ENCODE measurements at places on chromosomes 4 and X.

DNA sequence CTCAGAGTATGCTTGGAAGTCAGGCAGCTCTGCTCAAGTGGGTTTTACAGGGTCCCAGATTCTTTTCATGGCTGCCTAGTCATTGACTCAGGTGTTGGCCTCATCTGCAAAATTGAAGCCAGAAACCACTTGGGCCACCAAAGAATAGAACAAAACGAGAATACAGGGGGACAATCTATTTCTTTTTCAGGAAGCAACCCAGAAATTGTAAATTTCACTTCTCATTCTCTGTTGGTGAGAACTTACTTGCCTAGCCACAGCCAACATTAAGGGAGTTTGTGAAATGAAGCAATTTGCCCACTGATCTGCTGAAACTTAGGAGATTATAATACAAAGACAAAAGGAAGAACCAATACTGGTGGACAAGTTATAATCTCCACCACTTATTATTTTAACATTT, 8.6 kb upstream of the TKTL2 start:
- DNase-seq = no peak

- DNase-seq = no peak
These were observed 70.7 kb downstream of the ANKRD50 start for GRCh38 chr4:124641715-124642381.

- DNase-seq = no peak
These were observed 7.4 kb downstream of the PPP1R2C start for GRCh38 chrX:42770566-42770965.

DNA sequence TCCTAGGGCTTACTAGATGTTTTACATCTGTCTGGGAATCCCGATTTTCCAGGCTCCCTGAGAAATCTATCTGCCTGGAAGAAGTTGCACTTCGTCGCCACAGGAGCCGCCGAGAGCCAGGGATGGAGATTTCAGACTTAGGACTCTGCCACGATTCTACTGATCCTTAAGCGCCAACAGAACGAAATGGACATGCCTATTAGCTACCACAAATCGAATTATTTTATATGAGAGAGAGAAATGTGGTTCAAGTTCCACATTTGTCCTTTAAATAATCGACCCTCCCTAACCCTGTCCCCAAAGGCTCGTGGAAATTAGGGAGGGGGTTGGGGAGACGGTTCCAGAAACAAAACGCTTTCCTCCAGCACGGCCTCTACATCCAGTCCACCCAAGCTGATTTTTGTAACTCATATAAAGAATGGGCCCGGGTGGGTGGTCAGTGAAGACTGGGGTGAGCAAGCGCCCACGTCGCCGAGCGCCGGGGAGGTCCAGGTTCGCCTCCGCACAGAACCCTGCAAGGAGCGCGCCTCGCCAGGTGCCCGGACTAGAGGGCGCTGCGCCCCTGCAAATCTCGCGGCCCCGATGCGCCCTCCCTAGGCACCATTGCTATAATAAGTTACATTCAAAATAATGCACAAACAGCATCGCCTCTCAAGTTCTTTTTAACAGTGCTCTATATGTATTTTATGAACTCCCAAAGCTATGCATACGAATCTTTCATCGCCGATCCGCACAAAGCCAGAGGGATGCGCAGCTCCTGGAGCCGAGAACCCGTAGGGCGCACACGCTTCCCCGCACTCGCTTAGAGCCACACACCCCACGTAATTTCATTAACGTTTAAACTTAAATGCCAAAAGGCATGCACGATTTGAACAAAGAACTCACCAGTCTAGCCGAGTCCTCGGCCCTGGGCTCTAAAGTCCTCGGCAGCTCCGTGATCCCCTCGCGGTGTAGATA, 2.1 kb upstream of the FAT1 start:
- DNase-seq = peak; percentile 47

- no peak for DNase-seq
These were observed 23.5 kb upstream of the THOC2 start for GRCh38 chrX:123756320-123756719.

GRCh38 chr4:88531549-88531948, 8.0 kb upstream of the PYURF start:
- DNase-seq = no peak

DNA sequence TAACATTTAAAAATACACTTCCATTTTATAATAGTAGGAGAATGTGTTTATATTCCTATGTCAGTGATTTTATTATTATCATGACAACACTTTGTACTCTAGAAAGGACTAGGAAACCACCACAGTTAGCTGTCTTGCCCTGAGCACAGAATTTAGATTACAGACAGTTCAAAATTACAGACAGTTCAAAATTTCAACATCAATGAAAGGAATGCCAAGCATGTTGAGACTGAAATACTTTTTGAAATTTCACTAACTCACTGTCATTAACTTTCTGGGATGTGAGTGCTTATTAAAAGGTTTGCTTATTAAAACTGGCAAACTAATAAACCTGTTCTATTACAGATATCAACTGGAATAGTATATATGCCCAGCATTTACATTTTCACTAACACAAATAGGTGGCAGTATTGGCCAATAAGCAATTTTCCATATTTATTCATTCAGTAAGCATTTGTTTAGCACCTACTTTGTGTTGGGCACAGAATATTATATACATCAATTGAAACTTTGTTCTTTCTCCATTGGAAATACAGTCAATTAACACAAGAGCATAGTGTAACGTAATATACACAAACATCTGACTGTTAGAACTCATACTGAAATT, 179.4 kb downstream of the FBXW7 start:
- no peak for DNase-seq

DNA sequence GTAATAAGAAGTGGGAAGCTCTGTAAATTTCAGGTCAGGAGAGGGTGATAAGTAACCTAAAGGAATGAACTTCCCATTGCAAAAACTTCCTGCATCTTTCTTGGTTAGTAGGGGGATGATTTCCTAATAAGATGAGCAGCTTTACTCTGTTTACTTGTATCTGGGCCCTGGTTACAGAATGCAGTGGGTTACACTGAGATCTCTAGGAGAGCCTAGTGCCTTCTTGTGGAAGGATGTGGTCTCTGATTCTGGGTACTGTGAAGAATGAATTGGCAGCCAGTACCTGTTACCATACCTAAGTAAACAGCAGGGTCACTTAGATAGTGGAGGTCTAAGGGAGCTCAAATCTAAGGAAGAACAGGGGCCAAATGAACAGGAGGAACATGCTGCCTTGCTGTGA, 320.6 kb downstream of the ARHGAP10 start:
- no peak for DNase-seq

GRCh38 chr4:81455897-81456296, 15.8 kb downstream of the RASGEF1B start:
- no peak for DNase-seq

- DNase-seq = no peak
These were observed 191.0 kb downstream of the PRDM5 start for GRCh38 chr4:120731561-120731960.

- DNase-seq = no peak
These were observed 45.0 kb upstream of the MAML3 start for GRCh38 chr4:140198942-140199341.

GRCh38 chr4:39970671-39971640, 6.8 kb downstream of the PDS5A start:
- no peak for DNase-seq

- no peak for DNase-seq
These were observed 29.2 kb upstream of the AREG start for GRCh38 chr4:74415602-74416300.

DNA sequence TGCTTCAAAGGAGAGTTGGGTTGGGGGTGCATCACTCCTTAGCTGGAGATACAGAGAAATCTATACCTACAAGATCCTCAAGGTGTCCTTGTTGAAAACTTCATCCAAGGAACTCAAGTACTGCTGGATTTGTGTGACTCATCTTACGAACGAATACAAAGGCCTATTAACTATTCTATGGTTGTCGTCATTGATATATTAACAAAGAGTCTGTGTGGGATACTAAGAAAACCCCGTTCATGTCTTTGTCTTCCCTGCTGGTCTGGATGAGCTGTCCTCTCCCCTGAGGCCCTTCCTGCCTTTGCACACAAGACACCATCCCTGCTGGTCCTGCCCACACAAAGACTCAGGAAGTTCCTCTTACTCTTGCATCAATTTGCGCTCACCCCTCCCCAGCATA, 54.9 kb upstream of the IRF2 start:
- DNase-seq = no peak

DNA sequence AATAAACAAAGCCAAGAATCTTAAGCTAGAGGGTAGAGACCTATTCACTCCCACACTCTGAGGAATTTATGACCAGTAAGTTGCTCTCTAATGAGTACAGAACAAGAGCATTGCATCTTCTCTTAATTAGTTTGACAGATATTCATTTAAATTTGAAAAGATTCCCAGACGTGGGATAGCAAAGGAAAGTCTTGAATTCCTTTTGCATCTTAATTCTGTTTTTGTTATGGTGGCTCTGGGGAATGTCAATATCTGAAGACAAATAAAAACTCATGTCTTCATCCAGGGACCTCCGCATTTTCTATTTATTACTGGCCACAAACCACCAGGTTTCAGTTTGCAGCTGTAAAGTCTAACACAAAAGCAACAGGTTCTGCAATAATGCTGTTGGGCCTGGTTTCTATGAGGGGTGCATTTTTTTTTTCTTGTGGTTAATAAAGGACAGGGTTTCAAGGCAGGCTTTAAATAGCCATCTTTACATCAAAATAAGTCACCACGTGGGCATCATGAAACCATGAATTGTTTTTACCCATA, 172.3 kb downstream of the SHROOM3 start:
- no peak for DNase-seq

DNA sequence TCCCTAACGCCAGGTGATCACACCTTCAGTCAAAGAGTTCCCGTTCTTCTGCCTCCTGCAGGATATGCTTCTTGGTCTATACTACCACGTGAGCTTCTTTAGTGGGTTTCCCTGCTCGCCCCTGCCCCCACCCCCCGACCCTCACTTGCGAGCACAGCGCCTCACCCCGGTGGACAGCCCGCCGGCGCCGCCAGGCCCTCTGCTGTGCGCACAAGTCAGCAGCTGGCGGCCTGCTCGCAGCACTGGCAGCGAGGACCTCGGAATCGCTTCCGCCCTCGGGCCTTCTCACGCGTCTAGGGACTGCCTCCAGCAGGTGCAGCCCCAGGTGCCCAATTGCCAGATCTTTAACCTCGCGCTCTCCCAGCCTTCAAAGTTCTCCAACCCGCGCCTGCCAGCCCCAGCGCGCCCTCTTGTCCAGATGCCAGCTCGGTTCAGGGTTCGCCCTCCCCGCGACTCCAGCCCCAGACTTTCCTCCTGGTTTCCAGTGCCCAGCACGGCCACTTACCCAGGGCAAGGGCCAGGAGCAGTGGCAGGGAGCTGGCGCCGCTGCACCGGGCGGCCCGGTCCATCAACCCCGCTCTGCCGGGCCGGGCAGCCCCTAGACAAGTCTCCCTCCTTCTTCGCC, 454 bp downstream of the BTC start:
- no peak for DNase-seq

GRCh38 chr4:148057984-148058859, 326.3 kb downstream of the ARHGAP10 start:
- no peak for DNase-seq

GRCh38 chr4:40264995-40265909, 68.4 kb downstream of the RHOH start:
- DNase-seq = no peak

DNA sequence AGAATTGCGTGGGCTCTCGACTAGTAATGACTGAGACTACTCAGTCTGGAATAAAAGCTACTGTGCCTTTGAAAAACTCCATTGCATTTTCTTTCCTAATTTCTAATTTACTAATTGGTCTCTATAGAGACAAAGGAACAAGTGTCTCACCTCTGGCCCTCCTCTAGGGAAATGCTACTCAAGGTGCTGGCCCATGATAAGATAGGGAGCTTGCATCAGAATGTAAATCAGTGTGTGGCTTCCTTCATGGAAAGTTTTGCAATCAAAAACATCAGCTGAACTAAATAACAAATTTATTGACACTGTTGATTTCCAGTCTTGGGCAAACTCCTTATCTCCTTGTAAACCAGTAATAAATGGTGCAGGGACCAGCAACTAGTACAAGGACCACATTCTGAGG, 81.8 kb downstream of the SRPX start:
- no peak for DNase-seq

DNA sequence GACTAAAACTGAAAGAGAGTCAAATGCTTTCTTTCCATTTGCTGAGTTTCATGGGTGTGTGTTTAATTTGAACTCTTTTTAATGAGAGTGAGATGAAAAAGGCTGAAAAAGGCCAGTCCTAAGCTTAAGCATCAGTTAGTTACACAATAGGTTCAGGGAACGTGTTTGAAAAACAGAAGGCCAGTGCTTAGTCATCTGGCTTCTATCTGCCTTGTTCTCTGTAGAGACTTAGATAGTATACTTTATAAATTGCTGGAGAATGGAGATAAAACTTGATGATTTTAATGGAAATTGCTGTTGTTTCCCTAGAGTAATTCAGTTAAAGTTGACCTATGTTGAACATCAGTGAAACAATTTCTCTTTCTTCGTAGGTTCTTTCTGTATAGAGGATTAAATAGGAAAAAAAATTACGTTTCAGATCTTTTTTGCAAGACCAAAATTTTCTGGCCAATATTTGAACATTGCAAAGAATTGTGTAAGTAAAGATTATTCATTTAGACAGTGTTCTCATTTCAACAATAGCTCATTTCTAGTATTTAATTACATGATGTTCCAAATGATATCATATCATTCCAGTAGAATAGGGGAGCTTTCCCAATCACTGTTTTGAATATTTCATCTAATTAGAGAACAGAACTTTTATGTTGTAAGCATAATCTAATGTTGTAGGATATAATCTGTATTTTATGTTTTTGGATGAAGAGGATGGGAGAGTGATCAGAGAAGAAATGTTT, 1088.8 kb downstream of the ADGRL3 start:
- DNase-seq = no peak

DNA sequence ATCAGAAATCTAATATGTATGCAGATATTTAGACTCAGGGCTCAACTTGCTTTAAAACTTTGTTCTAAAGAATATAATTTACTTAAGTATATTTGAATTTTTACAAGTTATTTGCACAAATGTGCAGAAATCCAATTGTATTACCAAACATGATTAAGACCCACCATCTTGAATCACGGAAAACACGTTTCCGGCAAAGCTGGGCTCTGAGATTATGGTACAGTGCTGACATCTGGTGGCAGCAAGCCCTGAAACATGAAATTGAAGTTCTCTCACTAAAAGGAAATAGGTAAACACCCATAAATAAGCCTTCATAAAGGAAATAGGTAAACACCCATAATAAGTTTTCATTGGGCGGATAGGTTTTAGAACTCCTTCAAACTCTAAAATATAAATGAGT, 98.3 kb upstream of the MAOA start:
- DNase-seq = no peak

DNA sequence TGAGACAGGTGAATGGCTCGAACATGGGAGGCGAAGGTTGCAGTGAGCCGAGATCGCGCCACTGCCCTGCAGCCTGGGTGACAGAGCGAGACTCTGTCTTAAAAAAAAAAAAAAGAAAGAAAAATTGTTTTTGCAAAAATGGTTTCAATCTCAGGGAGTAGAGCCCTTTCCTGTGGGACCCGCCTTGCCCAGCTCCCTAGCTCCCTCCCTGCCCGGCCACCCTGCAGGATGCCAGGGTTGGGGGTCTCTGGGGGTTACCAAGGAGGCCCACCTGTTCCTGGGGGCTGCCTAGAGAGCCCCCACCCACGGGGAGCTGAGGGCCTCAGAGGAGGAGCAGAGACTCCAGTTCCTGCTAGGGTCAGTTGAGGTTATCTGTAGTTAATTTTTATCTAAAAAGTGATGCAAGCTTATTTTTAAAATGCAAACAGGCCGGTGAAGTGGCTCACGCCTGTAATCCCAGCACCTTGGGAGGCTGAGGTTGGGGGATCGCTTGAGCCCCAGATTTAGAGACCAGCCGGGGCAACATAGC, 18.7 kb upstream of the PLCXD1 start:
- DNase-seq = no peak

GRCh38 chr4:24913119-24913485, 260 bp upstream of the CCDC149 start:
- DNase-seq = no peak

GRCh38 chrX:120308959-120309872, 2.0 kb downstream of the TMEM255A start:
- DNase-seq = no peak
